ENCODE measurements at places on chromosomes 3 and 15.

GRCh38 chr3:12799525-12800440 lies 3.3 kb downstream of the CAND2 start:
- H3K27me3 ChIP-seq = no peaks in the 10 kb centered on the region
- H3K27ac ChIP-seq = peak overlapping the region; percentile 59
- H3K4me3 ChIP-seq = no peak overlapping the region
- no peaks in the 10 kb centered on the region for H3K36me3 ChIP-seq
- peak; percentile 39 for DNase-seq

- no peaks in the 10 kb centered on the region for H3K36me3 ChIP-seq
- no peak for DNase-seq
- no peaks in the 10 kb centered on the region for H3K27me3 ChIP-seq
- H3K4me1 ChIP-seq = no peaks in the 10 kb centered on the region
- H3K27ac ChIP-seq = no peak overlapping the region
- H3K4me3 ChIP-seq = no peak overlapping the region
These were observed 237.4 kb downstream of the TLE3 start for GRCh38 chr15:69860321-69860720.

DNA sequence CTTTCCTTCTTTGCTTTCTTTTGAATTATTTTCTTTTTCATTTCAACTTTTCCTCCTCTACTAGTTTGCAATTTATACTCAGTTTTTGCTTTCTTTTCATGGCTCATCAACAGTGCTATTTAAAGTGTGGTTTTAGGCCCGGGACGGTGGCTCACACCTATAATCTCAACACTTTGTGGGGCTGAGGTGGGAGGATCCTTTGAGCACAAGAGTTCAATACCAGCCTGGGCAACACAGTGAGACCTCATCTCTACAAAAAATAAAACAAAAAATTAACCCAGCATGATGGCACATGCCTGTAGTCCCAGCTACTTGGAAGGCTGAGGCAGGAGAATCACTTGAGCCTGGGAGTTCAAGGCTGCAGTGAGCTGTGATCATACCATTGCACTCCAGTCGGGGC lies 20.4 kb upstream of the DENND4A start:
- H3K4me3 ChIP-seq = no peak overlapping the region
- H3K27me3 ChIP-seq = no peaks in the 10 kb centered on the region
- no peak for DNase-seq
- no peak overlapping the region for H3K27ac ChIP-seq

- no peaks in the 10 kb centered on the region for H3K27me3 ChIP-seq
- no peaks in the 10 kb centered on the region for H3K4me1 ChIP-seq
- peak overlapping the region; percentile 40 for H3K27ac ChIP-seq
These were observed 33.9 kb downstream of the RLBP1 start for GRCh38 chr15:89187301-89187985.

GRCh38 chr15:86879250-86880229 lies 799.9 kb downstream of the AGBL1 start:
- H3K36me3 ChIP-seq = no peaks in the 10 kb centered on the region
- H3K4me1 ChIP-seq = no peaks in the 10 kb centered on the region
- H3K27ac ChIP-seq = no peak overlapping the region
- no peak overlapping the region for H3K4me3 ChIP-seq
- no peaks in the 10 kb centered on the region for H3K27me3 ChIP-seq
